ENCODE measurements at places on chromosomes 1 and 21.

DNA sequence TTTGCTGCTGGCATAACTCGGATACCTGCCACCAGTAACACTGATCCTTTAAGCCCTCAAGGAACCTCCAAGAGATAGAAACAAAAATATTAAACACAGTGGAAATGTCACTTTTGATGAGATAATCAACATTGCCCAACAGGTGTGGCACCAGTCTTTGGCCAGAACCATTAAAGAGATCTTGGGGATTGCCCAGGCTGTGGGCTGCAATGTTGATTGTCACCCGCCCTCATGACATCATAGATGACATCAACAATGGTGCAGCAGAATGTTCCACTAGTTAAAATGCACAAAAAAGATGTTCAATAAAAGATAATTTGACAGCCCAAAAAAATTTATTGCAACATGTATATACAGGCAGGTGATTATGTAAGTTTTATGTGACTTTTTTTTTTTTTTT lies 20.2 kb upstream of the ZMYM1 start:
- DNase-seq, result no peak

GRCh38 chr1:17851056-17851455 lies 95.9 kb downstream of the ACTL8 start:
- no peak for DNase-seq

DNA sequence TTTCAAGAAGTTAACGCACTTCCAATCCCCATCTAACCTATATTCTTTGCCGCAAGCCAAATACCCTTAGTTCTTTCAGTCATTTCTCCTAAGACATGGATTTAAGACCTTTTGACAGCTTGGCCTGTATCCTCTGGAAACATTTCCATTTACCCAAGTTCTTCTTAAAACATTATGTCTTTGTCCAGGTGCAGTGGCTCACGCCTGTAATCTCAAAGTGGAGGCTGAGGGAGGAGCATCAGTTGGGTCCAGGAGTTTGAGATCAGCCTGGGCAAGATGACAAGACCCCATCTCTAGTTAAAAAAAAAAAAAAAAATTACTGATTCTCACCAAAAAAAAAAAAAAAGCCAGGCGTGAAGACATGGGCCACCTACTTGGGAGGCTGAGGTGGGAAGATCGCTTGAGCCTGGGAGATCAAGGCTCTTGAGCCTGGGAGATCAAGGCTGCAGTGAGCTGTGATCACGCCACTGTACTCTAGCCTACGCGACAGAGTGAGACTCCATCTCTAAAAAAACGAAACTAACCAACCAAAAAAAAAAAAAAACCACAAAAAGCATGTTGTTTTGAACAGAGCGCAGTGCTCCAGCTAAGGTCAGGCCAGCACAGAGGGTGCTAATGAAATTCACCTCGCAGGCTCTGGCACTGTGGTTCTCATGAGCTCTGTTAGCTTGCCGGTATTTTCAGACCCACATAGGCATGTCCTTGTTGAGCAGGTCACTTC lies 36.0 kb downstream of the NUAK2 start:
- DNase-seq, result no peak

GRCh38 chr1:208108646-208109330 lies 135.4 kb downstream of the PLXNA2 start:
- DNase-seq, result no peak

GRCh38 chr1:1116701-1117468 lies 996 bp upstream of the C1orf159 start:
- no peak for DNase-seq

- DNase-seq, result no peak
Observed at GRCh38 chr1:19730232-19730631, 65.6 kb downstream of the HTR6 start.

- peak; percentile 73 for DNase-seq
Observed at GRCh38 chr1:85464497-85465098, 361 bp downstream of the DDAH1 start.

DNA sequence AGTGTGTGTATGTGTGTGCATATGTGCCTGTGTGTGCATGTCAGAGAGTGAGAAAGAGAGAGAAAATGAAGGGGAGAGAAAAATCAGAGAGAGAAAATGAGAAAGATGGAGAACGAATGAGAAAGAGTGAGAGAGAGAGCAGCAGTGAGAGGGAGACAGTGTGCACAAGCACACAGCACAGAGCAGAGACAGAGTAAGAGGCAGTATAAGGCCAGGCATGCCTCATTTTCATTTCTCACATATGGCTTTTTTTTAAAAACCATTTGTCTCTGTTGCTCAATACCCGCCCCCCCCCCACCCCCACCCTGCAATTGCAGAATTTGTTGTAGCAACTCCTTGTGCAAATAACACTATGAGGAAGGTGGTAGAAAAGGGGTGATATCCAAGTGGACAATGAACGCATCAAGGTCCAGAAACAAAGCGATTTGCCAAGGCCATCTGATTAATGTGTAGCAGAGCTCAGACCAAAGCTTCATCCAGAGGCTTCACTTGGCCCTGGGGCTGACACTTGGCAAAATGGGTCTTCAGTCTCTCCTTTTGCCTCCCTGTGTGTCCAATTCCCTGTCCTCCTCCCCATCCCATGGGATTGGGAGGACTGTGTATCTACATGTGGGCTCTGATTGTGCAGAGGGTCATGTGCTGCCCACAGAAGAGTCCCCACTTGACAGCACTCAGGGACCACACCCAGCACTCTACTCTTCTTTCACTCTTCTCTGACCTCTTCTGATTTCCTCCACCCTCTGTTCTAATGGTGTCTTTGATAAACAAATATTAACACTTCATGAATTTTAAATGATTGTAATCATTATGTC lies 38.9 kb upstream of the HSD3B1 start:
- no peak for DNase-seq

DNA sequence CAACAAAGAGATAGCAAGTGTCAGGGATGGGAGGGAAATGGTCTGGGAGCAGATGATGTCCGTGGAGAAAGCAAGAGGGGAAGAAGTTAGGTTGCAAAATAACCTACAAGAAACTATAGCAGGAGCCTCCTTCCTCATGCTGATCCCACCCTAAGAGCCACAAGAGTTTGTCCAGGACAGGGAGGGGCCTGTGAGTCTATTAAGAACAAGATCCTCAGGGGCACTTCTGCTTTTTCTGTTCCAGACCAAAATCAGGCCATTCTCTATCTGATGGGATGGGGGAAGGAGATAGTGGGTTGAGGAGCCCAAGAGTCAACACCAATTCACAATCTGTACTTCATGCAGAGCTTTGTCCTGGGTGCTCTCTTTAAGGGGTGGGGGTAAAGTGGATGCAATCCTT lies 7.7 kb upstream of the ATP1A4 start:
- DNase-seq, result no peak

GRCh38 chr21:21146587-21147373 lies 148.6 kb downstream of the NCAM2 start:
- no peak for DNase-seq

DNA sequence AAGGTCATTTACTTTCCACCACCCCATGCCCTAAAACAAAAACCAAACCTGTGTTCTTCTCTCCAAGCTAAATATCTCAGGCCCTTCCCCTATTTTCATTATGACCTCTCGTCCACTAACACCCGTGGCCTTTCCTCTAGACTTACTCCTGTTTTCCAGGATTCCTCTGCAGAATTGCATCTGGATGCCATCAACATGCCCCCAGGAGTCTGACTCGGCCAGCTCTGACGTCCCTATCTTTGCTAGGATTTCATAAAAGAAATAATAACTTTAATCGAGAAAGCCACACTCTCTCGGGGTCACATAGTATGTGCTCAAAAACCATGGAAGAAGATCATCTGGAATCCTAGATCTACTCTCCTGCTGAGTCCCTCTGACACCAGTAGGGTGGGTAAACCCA lies 13.5 kb downstream of the FAM89A start:
- no peak for DNase-seq

DNA sequence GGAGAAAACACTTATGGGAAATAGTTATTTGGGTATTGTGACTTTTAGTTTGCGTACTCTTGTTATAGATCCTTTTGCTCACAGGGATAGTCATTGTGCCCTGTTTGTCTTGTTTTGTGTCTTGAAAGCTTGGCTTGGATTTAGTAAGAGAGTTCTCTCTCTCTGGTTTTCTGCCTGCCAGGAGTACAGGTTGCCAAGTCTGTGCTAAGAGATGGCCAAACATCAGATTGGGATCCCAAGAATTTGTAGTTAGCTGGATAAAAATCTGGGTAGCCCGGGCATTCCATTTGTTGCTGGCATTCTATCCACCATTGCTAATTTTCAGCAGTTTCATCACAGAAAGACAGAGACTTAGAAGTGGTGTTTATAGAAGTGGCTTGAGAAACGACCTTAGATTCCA lies 222.2 kb downstream of the NRIP1 start:
- DNase-seq, result no peak

DNA sequence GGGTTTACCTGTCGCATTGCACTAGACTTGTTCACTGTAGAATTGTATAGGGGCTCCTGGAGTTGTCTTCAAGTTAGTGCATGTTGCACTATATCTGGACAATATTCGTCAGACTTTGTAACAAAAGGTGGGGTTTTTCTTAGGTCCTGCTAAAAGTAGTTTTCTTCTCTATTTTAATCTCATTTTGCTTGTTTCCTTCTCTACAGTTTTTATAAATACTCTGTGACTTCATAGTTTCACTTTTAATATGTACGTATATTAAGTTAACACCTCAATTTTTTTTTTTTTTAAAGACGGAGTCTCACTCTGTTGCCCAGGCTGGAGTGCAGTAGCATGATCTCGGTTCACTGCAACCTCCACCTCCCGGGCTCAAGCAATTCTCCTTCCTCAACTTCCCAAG lies 26.5 kb upstream of the MRPS6 start:
- DNase-seq, result no peak
